ENCODE measurements at places on chromosomes 3 and 15. TPM values are rescaled to one million over a fixed set of nuclear protein-coding genes. Genes with fewer than 3 reads are reported as not detected.

DNA sequence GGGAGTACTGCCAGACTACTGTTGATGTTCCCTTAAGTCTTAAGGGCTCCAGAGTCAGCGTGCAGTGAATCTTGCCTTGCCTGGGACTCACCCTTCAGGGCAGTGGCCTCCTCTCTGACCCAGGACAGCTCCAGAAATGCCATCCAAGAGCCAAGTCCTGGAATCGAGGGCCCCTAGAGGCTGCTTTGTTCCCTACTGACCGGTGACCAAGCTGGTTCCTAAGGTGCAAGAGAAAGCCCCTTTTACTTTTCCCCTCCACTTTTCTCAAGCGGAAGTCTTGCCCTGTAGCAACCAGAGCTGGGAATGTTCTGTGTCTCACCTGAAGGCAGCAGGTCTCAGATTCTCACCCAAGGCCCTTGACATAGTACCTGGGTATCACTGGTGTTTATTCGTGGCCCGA, 238.0 kb downstream of the DOCK3 start:
- DNase-seq = no peak

DNA sequence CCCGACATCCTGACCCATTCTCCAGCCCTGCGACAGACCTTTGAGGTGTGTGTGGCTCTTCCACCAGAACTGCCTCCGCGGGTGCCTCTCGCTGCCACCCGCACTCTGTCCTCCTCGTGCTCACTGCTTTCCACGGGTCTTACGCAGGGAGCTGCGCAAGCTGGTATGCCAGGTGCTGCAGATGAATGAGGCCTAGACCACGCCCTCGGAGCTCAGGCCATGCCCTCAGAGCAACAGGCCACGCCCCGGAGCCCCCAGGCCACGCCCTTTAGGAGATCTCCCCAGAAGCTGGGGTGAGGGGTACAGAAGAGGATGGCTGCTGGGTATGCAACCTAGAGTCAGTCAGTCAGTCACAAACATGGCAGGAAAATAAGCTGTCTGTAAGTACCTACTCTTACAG, 300.3 kb downstream of the GABRG3 start:
- no peak for DNase-seq

- no peak for DNase-seq
Observed at GRCh38 chr3:13054341-13055285, 18.6 kb downstream of the IQSEC1 start.

NMNAT3 gene
- 7.5 TPM for total RNA-seq

OCA2 gene
- 3.0 TPM for total RNA-seq

DISP2 gene
- 0.63 TPM for total RNA-seq
